ENCODE measurements at places on chromosomes 1 and 21.

- DNase-seq: no peak
Measured at GRCh38 chr1:222905151-222905550, 90.3 kb downstream of the DISP1 start.

DNA sequence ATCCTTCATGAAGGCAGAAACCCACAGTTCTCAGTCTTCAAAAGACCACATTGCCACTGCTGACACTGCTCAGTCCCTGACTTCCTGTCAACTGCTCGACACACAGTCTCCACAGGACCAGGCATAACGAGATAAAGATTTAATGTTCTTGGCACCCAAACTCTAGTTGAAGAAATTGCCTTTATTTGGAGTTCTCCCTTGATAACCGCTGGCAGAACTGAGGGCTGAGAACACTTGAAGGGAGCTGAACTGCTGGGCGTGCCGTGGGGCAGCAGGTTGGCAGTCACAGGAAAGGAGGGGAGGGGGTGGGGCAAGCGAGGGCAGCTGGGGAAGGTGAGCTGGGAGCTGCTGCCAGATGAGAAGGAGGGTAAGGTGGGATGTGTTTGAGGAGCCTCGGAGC lies 15.9 kb downstream of the HENMT1 start:
- DNase-seq: no peak

DNA sequence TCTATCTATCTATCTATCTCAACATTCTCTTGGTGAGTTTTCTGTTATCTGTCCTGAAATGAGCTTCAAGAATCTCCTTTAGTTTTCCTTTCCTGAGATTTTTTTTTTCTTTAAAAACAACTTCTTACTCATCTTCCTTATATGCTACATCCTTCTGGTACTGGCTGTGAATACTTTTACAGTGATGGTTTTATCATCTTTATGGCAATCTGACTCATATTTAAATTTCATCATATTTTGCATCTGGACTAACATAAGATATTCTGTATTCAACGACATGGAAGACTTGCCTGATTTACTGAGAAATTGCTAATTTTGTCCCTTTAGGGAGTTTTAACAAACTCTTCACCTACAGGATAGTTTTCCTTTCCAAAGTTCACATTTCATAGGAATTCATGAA lies 33.0 kb downstream of the PDE4B start:
- DNase-seq: no peak

GRCh38 chr1:33282791-33283190 lies 26.5 kb downstream of the ZNF362 start:
- no peak for DNase-seq

DNA sequence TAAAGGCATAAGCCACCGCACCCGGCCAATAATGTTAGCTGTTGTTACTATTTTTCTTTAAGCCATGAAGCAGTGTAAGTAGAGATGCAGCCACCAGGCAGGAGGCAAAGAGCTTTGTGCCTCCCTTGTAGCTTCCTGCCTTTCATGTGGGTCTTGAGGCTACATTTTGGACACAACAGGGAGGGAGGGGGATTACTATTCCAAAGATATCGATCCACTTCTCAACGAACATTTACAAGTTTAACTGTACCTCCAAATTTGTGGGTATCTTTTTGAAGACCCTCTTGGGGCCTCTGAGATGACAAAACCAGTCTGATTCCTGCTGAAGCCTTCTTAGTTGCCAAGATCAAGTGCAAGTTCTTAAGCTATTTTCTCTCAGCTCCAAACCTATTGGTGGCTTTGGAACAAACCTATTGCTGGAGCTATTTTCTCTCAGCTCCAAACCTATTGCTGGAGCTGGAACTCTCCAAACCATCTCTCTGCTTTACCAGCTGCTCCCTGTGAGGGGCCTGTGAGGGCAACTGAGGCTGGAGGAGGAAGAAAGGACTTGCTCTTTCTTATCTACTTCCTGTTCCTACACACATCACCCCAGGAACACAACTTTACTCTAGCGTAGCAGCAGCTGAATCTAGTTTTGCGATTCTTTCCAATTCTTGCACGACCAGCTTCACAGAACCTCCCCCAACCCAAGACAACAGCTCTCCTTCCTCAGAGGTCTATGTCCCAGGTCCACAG lies 16.1 kb upstream of the RCAN3 start:
- no peak for DNase-seq

DNA sequence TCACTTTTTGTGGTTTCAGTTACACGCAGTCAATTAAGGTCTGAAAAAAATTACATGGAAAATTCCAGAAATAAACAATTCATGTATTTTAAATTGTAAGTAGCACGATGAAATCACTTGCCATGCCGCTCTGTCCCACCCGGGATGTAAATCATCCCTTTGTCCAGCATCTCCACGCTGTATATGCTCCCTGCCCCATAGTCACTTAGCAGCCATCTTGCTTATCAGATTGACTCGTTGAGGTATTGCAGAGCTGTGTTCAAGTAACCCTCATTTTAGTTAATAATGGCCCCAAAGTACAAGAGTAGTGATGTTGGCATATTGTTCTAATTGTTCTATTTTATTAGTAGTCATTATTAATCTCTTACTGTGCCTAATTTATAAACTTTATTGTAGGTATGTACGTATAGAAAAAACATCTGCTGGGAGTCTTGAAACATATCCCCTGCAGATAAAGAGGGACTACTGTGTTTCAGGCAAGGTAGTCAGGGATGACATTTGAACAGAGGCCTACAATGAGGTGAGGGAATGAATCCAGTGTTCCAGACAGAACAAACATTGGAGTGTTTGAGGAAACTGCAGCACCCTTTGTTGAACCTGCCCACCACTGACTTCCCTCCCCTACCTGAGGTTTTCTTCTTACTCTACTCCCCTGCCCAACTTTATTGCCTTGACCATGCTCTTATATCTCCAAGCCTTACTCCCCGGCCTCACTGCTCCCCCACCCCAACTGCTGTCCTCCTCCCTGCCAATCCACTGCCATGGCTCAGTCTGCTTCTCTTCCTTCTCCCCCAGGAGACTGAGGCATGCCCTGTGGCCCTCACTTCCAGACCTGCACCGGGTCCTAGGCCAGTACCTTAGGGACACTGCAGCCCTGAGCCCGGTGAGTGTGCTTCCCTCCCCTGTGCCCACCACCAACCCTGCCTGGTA lies 7.1 kb upstream of the CDC20 start:
- DNase-seq: no peak

GRCh38 chr1:47178654-47179016 lies 11.2 kb downstream of the PDZK1IP1 start:
- no peak for DNase-seq

DNA sequence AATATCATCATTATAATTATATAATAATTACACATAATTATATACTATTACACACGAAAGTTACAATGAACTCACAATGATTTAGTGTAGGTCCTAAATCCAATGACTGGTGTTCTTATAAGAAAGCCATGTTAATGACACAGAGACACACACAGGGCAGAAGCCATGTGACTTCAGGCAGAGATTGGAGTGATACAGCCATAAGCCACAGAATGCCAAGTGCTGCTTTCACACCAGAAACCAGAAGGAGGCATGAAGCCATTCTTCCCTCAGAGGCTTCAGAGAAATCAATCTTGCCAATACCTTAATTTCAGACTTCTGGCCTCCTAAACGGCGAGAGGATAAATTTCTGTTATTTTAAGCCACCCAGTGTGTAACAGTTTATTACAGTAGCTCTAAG lies 147.4 kb upstream of the KRTAP19-8 start:
- DNase-seq: no peak

DNA sequence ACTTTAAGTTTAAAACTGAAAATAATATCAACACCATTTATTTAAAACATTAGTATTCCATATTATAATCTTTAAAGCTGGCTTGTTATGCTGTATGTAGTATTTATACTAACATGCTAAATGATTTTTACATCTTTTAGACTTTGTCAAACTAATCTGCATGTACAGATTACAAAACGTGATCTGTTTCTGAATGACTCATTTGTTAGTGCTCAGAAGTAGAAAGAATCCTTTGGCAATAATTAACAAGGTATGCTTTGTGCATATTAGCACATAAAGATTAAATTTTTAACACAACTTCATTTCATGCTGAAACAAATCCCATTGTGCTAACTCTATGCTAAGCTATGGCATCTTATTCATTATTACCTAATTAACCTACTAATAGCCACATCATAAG lies 242.4 kb downstream of the BARHL2 start:
- no peak for DNase-seq

- DNase-seq: no peak
Measured at GRCh38 chr1:33973799-33974545, 110.1 kb downstream of the HMGB4 start.

- DNase-seq: no peak
Measured at GRCh38 chr1:242349636-242350035, 174.9 kb downstream of the PLD5 start.

GRCh38 chr1:74523873-74524480 lies 11.6 kb upstream of the LRRC53 start:
- DNase-seq: no peak

- DNase-seq: no peak
Measured at GRCh38 chr1:107198561-107198960, 57.7 kb downstream of the NTNG1 start.

GRCh38 chr1:208432346-208432745 lies 188.2 kb upstream of the PLXNA2 start:
- DNase-seq: no peak

DNA sequence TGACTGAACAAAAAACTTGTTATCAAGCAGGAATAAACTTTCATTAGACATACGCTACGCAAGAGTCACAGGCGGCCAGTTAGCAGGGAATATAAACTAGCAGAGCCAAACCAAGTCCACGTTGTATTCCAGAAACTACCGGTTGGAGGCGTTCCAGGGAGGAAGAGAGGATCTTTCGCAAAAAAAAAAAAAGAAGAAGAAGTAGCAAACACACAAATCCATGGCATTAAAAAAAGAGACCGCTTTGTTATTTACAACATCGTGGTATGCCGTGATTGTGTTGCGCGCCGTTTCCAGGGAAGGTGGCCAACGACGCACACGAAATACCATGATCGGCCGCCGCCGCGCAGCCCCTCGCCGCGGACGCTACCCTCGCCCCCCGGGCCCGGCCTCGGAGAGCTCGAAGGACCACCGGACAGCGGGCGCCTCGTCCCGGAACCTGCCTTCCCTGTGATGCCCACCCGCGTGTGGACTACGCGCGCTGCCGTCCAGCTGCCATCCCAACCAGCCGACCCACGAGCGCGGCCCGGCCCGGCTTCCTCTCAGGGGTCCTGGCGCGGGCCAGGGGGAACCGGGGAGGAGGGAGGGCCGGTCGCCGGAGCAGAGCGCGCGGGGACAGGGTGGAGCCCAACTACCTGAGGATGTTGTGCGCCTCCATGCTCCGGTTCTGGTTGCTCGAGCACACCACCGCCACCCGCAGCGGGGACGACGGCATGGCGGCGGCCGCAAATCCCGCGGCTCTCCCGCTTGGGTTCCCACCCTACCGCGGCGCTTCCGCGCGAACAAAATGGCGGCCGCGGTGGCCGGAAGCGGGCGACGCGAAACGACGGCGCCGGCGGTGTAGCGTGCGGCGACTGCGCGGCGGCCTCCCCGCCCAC lies 581 bp downstream of the SSU72 start:
- DNase-seq: no peak

- no peak for DNase-seq
Measured at GRCh38 chr1:152021569-152021968, 15.2 kb downstream of the S100A11 start.

DNA sequence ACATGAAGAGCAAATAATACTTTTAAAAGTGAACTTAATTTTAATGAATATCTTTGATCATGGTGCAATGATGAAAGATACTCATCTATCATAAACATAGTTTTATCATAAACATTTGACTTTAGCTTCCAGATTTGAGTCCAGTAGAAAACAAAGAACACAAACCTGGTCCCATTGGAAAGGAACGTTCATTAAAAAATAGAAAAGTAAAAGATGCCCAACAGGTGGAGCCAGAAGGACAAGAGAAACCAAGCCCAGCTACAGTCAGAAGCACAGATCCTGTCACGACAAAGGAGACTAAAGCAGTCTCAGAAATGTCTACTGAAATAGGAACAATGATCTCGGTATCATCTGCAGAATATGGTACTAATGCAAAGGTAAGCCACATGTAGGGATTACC lies 55.6 kb upstream of the MYOCOS start:
- DNase-seq: no peak

- DNase-seq: no peak
Measured at GRCh38 chr1:115781343-115781742, 12.8 kb upstream of the CASQ2 start.

DNA sequence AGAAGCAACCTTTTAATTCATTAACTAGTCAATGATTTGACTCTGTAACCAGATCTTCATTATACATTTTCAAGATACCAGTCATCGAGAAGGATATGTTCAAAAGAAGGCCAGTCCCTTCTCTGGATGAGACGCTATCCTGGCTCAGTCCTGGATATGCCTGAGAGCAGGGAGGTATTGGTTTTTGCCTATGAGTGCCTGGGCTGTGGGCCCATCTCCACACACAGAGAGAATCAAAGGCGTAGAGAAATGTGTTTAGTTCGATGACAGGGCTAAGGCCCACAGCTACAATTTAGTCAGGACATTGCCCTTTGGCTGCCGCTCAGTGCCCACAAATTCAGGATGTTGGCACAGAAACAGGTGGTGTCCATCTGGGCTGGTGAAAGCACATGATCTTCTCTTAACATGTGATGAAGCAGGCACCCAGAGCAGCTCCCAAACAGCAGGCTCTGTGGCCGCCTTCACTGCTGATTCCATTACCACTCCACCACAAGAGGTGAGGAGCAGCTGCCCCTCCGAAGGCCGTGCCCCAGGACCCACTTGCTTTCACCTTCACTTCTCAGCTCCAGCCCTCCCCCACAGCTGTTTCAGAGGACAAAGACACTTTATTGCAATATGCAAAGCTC lies 24.7 kb downstream of the ACKR1 start:
- DNase-seq: no peak

DNA sequence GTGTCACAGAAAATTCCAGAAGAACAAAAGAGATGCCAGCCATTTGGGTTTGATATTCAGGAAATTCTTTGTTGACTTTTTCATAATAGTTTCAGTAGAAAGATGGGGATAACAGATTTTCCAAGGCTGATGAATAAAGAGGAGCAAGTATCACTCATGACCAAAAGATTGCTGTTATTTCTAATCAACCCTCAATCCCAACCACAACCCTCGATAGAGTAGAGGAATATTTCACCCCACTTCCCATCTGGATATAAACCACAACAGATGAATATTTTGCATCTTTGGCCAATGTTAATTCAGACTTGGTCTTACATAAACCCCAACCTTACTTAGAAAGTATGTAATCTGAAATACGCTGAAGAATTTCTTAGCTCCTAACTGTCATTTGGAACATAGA lies 232.4 kb downstream of the SEC16B start:
- no peak for DNase-seq

GRCh38 chr1:26537951-26538352 lies 8.4 kb downstream of the RPS6KA1 start:
- DNase-seq: no peak

- DNase-seq: no peak
Measured at GRCh38 chr21:34648739-34649297, 20.0 kb upstream of the CLIC6 start.

DNA sequence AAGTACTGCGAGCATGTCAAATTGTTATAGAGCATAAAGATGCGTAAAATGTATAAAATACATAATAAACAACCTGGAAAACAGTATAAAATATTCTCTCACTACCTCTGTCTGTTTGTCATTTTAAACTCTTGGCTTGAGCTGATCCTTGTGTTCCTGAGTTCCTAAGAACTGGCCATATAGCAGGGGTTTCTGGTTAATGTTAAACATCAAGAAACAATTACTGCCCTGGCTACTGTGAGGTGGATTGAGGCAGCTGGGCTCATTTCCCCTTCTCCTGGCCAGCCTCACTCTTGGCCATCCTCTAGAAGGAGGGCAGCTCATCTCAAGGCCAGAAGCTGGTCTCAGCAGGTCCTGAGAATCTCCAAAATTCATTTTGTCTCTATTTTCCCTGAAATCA lies 297.3 kb upstream of the USP24 start:
- DNase-seq: no peak

All from pulmonary artery endothelial cell (primary cell).